ENCODE measurements at places on chromosomes 4 and X.
A peak's percentile ranks its signal among the peaks of the same experiment; 100 is the strongest.

- no peak for DNase-seq
These were observed 14.7 kb downstream of the FGFRL1 start for GRCh38 chr4:1026115-1026514.

- DNase-seq, result peak; percentile 43
These were observed 22.1 kb downstream of the PPP1R2C start for GRCh38 chrX:42755815-42756214.

- no peak for DNase-seq
These were observed 95.8 kb upstream of the IL13RA1 start for GRCh38 chrX:118631586-118631985.

- DNase-seq, result no peak
These were observed 233.4 kb downstream of the PABPC4L start for GRCh38 chr4:133968174-133968573.

GRCh38 chr4:181939199-181939945 lies 303.8 kb upstream of the TENM3 start:
- DNase-seq, result peak; percentile 27

DNA sequence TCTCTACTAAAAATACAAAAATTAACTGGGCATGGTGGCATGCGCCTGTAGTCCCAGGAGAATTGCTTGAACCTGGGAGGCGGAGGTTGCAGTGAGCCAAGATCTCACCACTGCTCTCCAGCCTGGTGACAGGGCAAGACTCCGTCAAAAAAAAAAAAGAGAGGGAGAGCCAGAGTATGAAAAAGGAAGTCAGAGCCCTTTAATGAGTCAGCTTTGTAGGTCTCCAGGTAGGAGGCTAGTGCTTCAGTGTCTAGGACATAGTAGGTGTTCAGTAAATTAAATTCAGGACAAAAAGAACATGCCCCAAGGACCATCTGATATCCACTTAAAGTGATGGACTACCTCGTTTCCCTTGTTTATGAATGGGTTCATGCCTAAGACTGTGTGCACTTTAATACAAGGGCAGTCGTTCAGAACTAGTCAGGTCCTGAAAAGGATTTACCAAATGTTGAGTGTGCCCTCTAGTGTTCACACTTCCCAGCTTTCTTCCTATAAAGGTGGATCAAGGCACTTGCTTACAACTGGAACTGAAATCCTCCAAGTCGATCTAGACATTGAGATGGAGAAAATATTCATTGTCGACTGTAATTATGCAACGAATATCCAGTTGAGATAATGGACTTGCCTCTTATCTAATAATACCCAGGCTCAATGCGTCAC lies 29.0 kb downstream of the F9 start:
- DNase-seq, result peak; percentile 20

- peak; percentile 21 for DNase-seq
These were observed 4.0 kb downstream of the C4orf46 start for GRCh38 chr4:158667651-158668198.

- DNase-seq, result no peak
These were observed 128.8 kb downstream of the RAB28 start for GRCh38 chr4:13355111-13355880.

DNA sequence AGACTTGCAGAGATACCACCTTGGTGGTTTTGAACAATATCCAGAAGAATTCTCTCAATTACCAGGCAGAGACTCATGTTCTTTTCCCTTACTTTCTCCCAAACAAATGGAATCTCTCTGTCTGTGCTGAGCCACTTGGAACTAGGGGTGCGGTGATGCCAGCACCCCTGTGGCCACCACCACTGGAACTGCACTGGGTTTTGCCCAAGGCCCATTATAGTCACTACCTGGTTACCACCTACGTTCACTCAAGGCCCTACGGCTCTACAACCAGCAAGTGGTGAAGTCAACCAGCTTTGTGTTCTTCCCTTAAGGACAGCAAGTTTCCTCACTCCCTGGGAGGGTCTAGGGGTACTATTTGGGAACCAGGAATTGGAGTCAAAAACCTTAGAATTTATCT lies 1183.7 kb downstream of the FSTL5 start:
- no peak for DNase-seq

DNA sequence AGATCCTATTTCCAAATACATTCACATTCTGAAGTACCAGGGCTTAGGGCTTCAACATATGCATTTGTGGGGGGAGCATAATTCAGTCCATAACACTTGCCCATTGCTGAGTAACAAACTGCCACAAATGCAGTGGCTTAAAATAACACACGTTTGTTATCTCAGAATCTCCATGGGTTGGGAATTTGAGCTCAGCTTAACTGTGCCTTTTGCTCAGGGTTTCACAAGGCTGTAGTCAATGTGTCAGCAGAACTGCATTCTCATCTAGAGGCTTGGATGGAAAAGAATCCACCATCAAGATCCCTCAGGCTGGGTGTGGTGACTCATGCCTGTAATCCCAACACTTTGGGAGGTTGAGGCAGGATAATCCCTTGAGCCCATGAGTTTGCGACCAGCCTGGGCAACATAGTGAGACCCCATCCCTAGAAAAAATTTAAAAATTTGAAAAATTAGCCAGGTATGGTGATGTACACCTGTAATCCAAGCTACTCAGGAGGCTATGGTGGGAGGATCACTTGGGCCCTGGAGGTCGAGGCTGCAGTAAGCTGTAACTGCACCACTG lies 25.8 kb upstream of the TBL1X start:
- peak; percentile 78 for DNase-seq

DNA sequence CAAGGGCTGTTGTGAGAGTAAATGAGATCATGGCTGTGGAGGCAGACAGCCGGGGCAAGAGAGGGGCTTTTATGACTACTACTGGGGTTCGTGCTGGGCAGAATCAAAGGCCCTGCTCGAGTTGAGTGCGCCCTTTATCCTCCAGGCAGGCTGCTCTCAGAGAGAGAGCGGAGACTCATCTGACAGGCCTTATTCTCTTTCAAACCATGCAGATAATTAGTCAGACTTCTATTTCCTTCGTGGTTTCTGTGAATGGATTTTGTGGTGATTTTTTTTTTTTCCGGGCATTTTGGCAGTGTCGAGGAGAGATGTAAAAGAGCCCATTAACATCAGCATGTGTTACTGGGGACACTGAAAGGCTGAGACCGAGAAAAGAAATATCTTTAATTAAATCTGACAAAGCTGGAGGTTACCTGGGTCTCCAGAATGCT lies 73.6 kb downstream of the MED28 start:
- DNase-seq, result no peak

DNA sequence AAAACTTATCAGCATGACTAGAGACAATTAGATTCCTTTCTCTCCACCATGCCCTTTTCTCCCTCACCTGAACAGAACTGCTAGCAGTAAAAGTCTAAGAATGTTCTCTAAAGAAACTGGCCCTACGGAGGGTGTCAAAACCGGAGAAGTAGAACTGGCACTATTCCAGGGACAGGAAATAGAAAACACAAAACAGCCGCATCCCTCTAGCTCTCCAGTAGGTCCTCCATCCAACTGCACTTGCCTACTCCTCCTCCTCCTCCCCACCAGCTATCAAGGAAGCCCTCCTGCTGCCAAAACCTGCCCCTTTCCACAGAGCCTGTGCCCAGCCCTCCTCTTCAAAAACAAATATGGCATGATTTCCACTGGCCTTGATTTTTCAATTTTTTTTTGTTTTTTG lies 28.4 kb downstream of the FUNDC1 start:
- no peak for DNase-seq
